DND-41 (cell line): ENCODE measurements at places on chromosomes 12 and 14.

GRCh38 chr12:51971679-51972421, 20.4 kb downstream of the ACVR1B start:
- DNase-seq, result no peak

- no peak for DNase-seq
Measured at GRCh38 chr12:109461846-109462756, 15.0 kb downstream of the KCTD10 start.

- no peak for DNase-seq
Measured at GRCh38 chr14:73833034-73833433, 18.6 kb upstream of the PTGR2 start.

- DNase-seq, result no peak
Measured at GRCh38 chr12:43094886-43095575, 457.0 kb downstream of the ADAMTS20 start.

GRCh38 chr14:91061056-91061887, 831 bp upstream of the RPS6KA5 start:
- DNase-seq, result no peak

GRCh38 chr14:52003324-52003723, 14.0 kb downstream of the RTRAF start:
- DNase-seq, result no peak

DNA sequence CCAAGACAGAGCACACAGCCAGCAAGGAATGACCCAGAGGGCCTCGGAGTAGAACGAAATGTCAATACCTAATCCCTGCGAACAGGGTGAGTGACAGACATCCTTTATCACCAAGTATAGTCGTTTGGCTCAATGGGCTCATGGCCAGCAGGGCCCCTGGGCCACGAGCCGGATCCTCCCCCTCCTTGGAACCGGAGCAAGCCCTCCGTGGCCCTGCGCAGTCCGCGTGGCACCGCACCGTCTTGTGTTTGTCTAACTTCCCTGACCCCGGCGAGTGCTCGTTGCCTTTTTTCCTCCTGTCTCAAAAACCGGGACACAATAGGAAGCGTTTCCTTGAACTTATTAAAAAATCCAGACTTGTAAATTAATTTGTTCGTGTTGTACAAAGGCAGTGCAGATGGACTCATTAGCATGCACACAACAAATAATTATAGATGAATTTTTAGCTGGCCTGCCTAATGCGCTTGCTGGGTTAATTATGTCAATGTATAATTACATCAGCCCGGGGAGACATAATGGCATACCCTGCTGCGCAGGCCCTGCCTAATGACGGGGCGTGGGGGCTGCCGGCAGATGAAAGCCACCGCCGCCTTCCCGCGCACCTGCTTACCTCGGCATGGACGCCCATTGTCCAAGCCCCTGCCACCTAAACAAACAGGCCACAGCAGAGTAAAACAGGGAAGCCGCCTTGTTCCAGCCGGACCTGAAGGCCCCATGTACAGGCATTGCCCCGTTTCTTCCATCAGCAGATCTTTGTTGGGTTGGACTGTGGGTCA, 81.6 kb downstream of the PHETA1 start:
- DNase-seq, result no peak

- peak; percentile 20 for DNase-seq
Measured at GRCh38 chr12:57865084-57865751, 18.7 kb upstream of the CTDSP2 start.

DNA sequence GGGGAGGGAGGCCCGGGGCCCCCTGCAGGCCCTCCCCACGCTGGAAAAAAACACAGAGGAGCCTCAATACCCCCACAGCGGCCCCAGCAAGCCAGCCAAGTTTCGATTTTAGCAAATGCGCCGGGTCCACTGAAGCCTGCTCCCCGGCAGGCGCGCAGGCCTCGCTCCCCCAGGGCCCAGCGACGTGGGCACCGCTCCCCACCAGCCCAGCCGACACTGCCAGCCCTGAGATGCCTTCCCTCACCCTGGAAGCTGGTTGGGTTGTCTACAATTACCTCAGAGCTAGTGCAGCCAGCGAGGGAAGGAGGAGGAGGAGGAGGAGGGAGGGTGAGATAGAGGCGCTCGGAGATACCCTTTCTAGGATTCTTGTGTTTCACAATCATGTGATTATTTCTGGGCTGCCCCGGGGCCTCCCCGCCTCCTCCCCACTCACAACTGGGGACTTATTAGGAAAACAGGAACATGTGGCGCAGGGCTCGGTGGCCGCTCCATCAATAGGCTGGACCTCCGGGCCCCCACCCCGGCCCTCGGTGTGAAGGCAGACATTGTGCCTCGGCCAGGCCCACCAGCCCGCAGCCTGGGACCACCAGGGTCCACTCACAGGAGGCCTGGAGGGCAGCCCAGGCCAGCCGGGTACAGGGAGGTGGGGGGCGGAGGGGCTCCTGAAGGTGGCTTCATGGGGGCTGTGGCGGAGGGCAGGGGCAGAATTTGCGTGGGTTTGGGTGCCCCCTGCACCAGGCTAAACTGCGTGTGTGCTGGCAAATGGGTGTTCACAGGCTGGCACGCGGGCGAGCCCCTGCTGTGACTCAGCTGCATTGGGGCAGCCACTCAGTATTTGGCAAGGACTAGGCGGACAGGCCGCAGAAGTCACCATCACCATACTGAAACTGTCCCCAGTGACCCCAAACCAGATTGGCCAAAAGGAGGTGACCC, 109.9 kb downstream of the NCOR2 start:
- DNase-seq, result no peak

- DNase-seq, result no peak
Measured at GRCh38 chr12:4056910-4057845, 184.0 kb upstream of the PARP11 start.

DNA sequence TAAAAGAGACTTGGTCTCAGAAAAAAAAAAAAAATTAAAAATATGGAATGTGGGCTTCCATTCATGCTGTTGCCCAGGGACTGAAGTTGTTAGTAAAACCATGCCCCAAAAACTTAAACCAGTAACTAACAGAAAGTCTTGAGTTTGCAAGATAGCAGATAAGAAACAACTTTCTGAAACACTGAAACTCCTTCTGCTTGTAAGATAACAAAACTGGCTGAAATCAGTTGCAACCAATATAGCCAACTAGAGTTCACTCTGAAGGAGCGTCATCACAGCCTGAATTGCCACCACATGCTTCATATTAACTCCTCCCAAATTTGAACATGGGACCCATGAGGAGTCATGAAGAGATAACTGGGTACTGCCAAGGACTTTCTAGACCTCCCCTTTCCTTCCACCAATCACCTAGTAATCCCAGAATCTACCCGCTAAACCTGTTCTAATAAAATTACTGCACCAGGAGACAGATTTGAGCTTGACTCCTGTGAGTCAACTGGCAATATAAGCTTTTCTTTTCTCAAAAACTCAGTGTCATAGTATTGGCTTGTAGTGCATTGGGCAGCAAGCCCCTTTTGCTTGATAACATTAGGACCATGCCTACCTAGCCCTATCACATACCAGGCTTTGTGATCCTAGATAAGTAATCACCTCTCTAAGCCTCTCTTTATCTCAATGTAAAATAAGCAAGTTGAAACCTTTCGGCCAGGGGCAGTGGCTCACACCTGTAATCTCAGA, 53.6 kb downstream of the R3HDM2 start:
- no peak for DNase-seq

DNA sequence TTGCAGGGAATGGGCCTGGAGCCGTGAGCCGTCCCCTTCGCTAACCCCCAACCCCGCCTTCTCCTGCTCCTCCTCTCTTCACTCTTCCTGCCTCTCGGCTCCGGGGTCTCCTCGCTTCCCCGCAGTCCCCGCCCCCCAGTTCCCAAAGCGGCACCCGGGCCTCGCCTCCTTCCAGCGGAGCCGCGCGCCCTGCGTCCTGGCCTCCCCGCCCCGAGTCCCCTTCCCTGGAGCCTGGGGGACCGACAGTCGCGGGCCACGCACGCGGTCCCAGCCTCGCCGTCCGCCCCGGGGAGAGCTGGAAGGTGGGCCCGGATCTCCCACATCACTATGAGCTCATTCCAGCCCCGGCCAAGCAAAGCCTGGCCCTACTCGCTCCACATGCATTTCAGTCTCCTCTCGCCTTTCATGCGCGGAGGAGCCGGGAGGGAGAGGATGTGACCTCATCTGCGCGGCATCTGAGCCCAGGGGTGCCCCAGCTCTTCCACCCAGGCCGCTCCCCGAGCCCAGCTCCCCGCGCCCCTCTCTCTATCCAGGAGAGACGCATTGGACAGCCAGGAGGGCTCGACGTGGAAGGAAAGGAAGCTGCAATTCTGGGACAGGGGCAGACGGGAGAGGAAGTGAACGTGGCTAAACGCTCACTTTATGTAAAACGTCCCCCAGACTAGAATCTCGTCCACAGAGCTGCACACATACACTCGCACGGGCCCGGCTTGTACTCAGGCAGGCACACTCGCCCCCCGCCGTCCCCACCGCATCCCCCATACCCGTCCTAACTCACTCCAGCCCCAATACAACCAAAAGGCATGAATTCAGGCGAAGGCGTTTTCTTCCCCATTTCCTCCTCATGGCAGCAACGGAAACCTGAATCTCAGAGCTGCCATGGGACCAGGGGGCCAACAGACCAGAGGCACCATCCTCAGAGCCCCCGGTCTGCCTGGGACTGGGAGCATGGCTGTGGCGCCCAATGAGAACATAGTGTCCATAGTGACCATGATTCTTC, 108.7 kb upstream of the CCND2 start:
- no peak for DNase-seq

DNA sequence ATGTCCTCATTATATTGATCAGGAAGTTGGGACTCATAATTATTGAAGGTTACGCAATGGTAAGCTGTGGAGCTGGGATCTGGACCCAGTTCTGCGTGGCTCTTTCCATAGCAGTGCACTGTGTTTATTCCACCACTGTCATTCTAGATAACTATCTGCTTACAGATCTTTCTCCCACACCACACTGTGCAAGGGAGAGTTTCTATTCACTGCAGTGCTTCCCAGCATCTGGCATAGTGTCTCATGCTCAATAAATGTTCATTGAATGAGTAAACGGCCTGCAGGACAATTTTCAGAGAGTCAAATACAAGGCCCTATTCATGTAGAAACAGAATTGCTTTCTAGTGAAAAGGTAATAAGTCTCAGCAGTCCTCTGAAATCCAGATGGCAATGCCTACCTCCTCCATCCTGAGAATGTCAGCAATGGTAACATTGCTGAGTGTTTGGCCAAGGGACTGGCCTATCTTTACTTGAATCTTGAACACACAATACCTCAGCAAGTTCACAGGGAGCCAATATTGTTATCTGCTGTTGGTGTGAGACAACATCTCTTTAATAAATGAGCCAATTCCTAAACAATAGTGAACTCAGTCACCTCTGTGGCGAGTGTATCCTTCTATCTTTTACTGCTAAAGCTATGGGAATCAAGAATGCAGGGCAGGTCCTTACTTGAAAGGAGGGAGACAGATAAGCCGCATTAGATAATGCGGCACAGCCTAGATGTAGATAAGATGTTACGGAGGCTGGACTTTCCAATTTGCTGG, 332.4 kb upstream of the PRICKLE1 start:
- no peak for DNase-seq

DNA sequence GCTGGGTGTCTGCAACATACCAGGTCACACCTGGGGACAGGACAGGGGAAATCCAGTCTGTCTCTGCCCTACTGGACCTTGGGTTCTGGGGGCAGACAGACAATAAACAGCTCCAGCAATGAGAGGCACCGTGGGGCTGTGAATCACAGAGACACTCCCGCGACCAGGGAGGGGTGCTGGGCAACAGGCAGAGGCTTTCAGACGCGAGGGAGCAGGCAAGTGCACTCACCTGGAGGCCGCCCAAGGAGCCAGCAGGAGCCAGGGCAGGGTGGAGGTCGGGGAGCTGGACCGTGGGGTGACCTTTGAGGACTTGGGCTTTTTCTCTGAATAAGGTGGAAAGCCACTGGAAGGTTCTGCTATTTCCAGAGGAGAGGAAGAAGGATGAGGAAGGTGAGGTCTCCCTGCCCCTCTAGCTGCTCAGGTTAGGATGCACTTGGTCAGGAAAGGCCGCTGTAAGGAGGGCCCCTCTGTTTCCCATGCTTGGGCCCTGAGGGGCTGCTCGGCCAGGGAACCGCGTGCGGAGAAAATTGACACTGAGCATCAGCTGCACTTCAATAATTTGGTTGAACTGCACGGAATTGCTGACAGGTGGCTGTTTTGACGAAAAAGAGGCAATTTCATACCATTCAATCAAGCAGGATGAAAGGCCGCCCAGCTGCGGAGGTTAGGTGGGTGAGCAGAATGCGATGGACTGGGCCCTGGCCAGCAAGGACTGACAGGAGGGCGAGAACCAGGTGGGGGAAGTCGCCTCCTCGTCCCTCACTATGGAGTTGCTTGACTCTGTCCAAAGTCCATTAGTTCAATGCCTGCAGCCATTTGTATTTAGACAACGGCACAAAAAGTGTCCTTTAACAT, 42.2 kb downstream of the JAG2 start:
- no peak for DNase-seq

DNA sequence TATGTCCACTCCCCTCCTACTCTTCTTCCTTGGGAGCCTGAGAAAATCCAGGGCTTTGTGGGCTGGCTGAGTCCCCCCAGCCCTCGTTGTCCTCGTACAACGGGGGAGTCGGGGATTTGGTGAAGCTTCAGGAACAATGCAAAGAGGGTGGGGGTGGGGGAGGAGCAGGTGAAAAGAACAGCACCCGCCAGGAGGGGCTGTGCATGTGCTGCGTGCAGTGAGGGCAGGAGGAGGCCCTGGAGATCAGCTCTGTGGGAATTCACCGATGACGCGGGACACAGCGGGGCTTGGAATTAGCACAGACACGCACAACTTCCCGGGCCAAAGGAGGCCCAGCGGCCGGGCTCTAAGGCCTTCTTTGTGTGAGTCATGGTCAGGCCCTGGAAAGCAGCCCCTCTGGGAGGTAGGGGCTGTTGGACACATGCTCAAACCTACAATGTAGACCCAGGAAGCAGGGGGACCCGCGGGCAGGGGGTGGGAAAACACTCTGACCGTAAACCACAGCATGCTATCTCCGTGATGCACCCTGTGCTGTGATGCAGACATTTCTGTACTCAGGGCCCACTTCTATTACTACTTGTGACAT, 32.8 kb downstream of the RBM19 start:
- no peak for DNase-seq

GRCh38 chr12:107318556-107318805, 225.1 kb upstream of the CRY1 start:
- DNase-seq, result no peak

- DNase-seq, result no peak
Measured at GRCh38 chr12:106126441-106127337, 12.1 kb downstream of the NUAK1 start.

- DNase-seq, result no peak
Measured at GRCh38 chr14:99378782-99379214, 101.9 kb downstream of the SETD3 start.

DNA sequence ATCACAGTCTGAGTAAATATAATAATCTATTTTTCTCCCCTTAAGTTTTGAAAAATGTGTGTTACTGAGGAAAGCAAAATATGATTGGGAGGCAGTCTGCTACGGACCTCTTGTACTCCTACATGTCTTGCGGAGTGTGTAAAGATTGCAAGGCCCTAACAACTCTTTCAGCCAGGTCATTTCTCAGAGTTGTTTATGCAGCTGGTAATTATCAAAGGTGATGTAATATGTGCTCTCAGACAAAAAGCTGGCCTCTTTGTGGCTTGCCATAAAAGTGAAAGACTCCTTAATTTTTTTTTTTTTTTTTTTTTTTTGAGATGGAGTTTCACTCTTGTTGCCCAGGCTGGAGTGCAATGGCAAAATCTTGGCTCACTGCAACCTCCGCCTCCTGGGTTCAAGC, 40.5 kb upstream of the MON2 start:
- no peak for DNase-seq

GRCh38 chr14:103833711-103834110, 13.7 kb downstream of the PPP1R13B start:
- DNase-seq, result no peak

GRCh38 chr14:92841930-92842329, 47.8 kb downstream of the GOLGA5 start:
- DNase-seq, result no peak
